Esophagus muscularis mucosa (tissue), 4 donors: ENCODE measurements at places on chromosomes 5 and 9.

DNA sequence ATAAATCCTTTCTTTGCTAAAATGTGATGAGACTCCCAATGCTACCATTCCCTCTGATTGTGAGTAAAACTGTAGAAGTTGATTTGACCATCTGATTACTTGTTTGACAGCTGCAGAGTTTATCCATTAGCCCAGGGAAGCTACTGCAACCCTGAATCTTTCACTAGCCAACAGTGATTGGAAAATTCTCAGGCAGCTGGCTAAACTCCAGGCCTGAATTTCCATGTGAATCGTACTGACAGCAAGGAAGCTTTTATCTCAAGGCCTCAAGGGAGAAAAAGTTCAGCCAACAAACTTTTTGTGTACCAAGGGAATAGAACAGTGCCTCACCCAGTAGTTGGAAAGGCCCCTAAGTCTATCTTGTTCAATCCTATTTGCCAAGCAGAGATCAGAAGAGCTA is 246.7 kb upstream of the TRPM3 start:
- no peak for DNase-seq
- no peak overlapping the region for H3K4me3 ChIP-seq
- H3K36me3 ChIP-seq, result no peaks in the 10 kb centered on the region
- no peaks in the 10 kb centered on the region for H3K27me3 ChIP-seq
- H3K4me1 ChIP-seq, result no peaks in the 10 kb centered on the region

DNA sequence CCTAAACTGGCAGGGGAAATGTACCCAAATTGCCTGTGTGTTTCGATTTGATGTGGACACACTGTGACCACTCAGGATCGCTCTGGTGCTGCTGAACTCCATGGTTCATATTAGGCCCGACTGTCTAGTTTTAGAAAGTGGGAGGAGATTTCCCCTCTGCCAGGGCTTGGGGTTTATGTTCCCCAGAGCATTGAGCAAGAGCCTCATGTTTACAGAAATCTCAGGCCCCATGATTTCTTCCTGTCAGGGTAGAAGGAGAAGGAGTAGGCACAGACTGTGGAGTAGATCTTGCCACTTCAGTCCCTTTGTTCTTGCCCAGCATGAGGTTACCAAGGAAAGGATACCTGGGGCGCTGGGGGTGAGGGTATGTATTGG is 40.8 kb upstream of the GLRX start:
- DNase-seq, result no peak
- H3K27me3 ChIP-seq, result no peaks in the 10 kb centered on the region
- H3K4me3 ChIP-seq, result no peak overlapping the region

- H3K36me3 ChIP-seq, result no peaks in the 10 kb centered on the region
- H3K4me3 ChIP-seq, result no peak overlapping the region
- H3K27ac ChIP-seq, result no peak overlapping the region
Observed at GRCh38 chr5:87503004-87503403, 90.3 kb upstream of the CCNH start.

DNA sequence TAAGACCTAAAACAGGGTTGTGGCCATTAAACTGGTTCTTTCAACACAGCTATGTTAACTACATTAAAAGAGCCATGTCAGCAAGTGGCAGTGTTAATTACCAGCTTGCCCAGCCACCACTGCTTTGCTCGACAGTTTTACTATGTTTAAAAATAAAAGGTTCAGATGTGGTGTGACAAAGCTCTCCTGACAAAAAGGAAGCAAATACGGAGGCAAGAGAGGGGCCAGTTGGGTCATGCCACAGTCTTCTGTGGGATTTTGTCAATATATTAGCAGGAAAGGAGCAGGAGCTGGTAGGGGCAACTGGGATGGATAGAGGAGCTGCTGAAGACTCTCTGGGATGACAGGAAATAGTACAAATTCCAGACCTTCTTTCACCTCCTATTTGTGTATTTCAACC is 113.5 kb upstream of the PCA3 start:
- H3K27me3 ChIP-seq, result no peaks in the 10 kb centered on the region
- peak overlapping the region; percentile 44 for H3K27ac ChIP-seq
- no peak overlapping the region for H3K4me3 ChIP-seq
- H3K4me1 ChIP-seq, result peaks cover 55% of the 10 kb centered on the region
- H3K36me3 ChIP-seq, result peaks cover 33% of the 10 kb centered on the region
- no peak for DNase-seq

- H3K27me3 ChIP-seq, result no peaks in the 10 kb centered on the region
- H3K4me1 ChIP-seq, result no peaks in the 10 kb centered on the region
- DNase-seq, result no peak
- no peak overlapping the region for H3K4me3 ChIP-seq
- H3K27ac ChIP-seq, result no peak overlapping the region
Observed at GRCh38 chr5:157606046-157606445, 30.5 kb upstream of the ADAM19 start.
